Astrocyte (in vitro differentiated cells and primary cell): ENCODE measurements at places on chromosomes 6 and 20. TPM values are rescaled to one million over a fixed set of nuclear protein-coding genes. Genes with fewer than 3 reads are reported as not detected.

DNA sequence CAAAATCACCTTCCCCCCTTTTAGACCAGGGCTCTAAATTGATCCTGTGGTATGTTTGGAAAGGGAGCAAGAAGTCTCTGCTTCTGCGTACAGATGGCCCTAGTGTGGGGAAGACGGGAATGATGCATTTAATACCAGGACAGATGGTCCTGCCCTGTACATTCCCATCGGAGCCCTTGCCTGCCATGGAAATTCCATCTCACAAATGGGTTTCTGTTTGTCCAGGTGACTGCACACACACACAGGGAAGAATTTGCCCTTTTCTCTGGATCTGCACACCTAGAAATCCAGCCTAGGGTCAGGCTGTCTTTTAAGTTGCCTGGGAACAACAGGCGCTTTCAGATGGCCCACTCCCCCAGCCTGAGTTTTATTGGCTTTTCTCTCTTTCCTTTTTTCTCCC, 1.3 kb downstream of the MAS1 start:
- DNase-seq, result no peak

- no peak for DNase-seq
Measured at GRCh38 chr6:2589171-2589661, 161.5 kb downstream of the MYLK4 start.

DNA sequence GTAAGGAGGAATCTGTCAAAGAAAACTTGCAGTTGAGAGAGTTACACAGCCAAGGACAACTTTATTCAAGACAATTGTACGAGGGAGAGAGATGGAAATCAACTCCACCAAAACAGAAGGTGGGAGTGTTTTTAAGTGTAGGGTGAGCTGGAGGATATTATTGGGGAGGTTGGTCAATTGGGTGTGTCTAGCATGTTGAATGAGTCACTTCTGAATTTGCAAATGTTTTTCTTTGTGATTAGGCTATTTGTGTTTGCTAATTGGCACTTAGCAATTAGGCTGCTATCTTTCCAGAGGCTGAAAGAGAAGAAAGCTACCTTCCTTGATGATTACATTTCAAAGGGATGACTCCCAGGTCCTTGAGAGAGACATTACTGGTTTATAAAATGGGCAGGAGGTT, 441.1 kb downstream of the MEI4 start:
- peak; percentile 6 for DNase-seq

DNA sequence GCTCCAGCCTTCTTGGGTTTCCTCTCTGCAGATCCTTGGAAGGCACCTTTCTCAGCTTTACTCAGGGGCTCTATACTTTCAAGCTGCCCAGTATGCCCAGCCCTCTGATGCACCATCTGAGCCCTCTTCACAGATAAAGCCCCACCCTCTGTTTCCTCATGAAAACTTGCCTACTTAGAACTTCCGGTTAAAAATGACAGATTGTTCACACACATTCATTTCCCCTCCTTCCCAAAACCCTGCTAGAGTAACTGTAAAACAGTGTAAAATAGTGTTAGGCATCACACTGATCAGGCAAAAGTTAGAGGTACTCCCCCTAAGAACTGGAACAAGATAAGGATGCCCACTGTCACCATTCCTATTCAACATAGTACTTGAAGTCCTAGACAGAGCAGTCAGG, 14.0 kb upstream of the GCM1 start:
- DNase-seq, result no peak

PPIL6 gene
- 1.6 and 1.7 TPM in 2 replicates for total RNA-seq

BTN1A1 gene
- not detected in 2 replicates for total RNA-seq

CDKN1A gene
- total RNA-seq, result 932 and 1,014 TPM in 2 replicates

LTB gene
- total RNA-seq, result 0.26 and 0.52 TPM in 2 replicates

BLOC1S5 gene
- total RNA-seq, result 8.2 and 8.4 TPM in 2 replicates
